AG10803 (cell line): ENCODE measurements at places on chromosomes 2 and 18.
A peak's percentile ranks its signal among the peaks of the same experiment; 100 is the strongest.

- no peak for DNase-seq
These were observed 15.9 kb downstream of the FN1 start for GRCh38 chr2:215419769-215420470.

GRCh38 chr2:233404222-233404621 is 49.9 kb downstream of the DGKD start:
- DNase-seq: no peak

- DNase-seq: no peak
These were observed 1112.3 kb upstream of the FANCL start for GRCh38 chr2:59353306-59353921.

DNA sequence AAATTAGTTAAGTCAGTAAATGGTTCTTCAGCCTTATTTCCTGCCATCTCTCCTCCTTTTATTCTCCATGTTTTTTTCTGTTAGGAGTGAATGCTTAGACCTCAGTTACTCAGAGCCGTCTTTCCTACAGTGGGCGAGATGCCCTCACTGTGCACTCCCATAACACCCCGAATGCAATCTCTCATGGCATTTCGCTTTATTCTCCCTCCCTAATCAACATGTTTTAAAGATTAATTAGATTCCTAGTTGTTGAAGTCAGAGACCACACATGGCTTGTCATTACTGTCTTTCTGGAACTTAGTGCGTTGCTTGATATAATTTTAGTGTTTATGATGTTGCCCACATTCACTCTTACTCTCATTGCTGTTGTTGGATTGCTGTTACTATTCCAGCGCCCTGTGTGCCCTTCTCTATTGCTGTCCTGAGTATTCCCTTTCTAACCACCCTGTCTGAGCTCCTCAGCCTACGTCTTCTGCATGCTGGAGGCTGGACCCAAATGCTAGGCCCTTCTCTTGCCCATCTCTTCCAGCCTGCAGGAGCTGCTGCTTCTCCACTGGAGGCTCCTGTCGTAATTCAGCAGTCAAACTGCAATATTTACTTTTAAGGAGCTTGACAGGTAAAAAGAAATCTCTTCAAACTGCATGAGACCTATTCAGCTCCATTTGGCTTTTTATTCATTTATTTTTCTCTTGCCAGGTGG is 99.3 kb downstream of the MAP2 start:
- no peak for DNase-seq

- DNase-seq: no peak
These were observed 20.4 kb downstream of the PLA2R1 start for GRCh38 chr2:160042054-160042453.

DNA sequence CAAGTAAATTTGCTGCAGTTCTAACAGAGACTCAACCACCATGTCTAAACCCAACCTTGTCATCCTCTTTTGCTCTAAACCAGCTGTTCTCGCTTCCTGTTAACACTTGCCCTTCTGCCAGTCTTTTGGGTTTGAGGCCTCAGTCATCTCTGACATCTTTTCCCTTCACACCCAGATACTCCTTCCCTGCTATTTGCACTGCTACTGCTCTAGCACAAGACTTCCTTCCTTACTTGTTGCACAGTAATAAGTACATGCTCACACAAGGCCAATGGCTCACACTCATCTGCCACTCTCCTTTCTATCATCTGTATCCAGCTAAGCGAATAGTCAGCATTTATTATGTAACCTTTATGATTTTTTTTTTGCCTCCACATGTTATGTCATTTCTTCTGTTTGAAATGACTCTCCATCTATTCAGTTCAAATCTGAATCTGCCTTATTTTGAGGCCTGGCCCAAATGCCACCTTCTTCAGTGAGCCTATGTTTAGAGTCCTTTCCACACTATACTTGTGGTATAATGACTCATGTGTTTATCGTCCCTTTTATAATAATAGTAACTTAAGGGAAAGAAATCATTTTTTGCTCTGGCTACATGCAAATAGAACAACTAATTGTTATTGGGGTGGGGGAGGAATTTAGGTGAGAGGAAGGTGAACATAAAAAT is 22.5 kb upstream of the CDKL4 start:
- peak; percentile 3 for DNase-seq

- DNase-seq: peak; percentile 16
These were observed 84.2 kb downstream of the TTC27 start for GRCh38 chr2:32711908-32712501.

GRCh38 chr2:175935289-175936181 is 66.5 kb downstream of the LNPK start:
- DNase-seq: no peak

DNA sequence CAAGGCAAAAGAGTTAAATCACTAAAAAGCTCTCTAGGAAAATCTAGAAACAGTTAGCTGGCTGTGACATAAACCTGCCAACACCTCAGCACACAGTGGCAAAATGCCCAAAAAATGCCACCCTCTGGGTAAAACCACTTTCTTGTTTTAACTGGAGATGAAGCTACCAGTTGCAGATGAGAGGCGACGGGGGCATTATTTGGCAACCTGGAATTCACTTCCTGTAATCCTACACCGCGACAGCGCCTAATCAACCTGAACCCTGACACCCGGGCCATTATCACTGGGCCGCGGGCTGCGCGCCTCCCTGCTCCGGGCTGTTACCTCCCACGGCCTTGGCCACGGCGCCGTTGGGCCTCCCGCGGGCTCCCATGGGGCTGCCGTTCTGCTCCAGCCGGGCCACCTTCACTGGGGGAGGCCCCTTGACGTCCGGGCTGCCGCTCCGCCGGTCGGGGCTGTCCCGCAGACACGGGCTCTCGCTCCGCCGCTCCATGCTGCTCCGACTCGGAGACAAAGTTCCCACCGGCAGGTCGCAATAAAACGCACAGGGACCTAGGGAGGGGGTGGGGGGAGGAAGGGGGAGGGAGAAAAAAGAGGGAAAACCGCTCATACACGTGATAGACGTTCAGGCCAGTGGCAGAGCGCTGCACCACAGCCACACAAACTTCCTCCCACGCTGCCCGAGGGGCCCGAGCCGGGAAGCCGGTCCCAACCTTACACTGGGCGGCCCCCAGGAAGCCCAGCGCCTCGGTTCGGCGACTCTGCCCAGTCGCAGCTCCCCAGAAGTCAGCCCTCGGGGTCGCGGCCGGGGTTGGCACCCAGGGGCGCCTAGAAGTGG is 2.0 kb downstream of the SATB2 start:
- DNase-seq: peak; percentile 36

DNA sequence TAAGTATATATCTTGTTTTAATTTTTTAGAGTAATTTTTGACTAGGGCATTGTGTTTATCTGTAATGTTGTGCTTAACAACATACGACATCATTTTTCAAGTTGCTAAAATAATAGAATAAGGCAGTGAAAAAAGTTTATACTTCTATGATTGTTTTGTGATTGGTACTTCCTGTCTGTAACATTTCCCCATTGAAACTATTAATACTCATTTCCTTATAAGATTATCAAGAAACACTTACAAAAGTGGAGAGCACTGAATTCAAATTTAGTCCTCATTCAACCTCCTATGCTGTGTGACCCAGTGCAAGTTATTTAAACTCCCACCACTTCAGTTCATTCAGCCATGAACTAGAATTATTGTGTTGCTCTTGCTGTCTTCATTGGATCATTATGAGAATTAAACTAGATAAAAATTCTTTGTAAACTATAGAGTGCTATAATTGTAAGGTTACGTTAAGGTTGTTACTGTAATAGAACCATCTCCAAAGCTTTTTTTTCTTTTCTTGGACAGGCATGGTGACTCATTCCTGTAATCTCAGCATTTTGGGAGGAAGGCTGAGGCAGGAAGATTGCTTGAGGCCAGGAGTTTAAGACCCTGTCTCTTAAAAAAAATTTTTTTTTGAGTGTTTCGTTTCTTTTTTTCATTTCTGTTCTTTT is 2.8 kb downstream of the ETAA1 start:
- DNase-seq: no peak

GRCh38 chr2:45962177-45962921 is 310.9 kb downstream of the PRKCE start:
- DNase-seq: peak; percentile 77

GRCh38 chr2:30266051-30266621 is 34.8 kb downstream of the LBH start:
- no peak for DNase-seq

DNA sequence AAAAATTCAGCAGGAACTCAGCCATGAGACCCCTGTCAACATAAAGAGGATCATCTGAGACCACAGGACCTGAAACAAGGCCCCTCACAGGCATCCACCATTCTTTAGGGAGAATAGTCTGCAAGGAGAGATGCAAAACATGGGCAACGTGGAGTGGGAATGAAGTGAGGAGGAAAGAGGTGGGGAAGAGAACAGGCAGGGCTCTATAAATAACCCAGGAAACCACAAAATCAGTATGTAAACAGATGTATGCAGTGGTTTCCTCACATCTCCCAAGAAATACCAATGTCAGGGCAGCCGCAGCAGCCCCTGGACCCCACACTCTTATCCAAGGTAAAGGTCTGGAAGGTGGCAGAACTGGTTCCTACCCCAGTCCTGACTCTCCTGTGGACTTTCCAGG is 168.5 kb downstream of the EN1 start:
- no peak for DNase-seq

DNA sequence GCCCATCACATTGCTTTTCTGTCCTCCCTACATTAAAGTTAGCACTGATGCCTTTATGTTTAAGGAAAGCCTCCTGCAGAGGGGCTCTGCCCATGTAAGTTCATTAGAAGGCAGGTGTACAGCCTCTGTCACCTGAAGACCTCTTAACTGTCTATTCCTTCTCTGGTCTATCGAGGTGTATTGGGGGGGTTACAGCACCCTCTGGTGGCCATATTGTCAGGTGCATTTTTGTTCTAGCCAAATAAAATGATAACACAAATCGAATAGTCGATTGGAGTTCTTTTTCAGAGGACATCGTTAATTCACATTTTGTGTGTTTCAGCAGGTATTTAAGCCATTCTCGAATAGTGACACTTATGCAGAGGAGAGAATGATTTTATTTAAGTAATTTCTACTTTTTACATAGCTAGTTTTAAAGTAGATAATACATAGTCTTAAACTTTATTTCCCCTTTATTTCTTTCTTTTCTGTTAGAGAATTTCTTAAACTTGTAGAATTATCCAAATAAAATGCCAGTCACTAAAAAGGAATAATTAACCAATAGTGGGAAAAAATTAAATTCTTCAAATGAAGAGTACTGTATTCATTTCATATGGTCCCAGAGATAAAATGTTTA is 136.8 kb downstream of the NEDD4L start:
- DNase-seq: peak; percentile 33

DNA sequence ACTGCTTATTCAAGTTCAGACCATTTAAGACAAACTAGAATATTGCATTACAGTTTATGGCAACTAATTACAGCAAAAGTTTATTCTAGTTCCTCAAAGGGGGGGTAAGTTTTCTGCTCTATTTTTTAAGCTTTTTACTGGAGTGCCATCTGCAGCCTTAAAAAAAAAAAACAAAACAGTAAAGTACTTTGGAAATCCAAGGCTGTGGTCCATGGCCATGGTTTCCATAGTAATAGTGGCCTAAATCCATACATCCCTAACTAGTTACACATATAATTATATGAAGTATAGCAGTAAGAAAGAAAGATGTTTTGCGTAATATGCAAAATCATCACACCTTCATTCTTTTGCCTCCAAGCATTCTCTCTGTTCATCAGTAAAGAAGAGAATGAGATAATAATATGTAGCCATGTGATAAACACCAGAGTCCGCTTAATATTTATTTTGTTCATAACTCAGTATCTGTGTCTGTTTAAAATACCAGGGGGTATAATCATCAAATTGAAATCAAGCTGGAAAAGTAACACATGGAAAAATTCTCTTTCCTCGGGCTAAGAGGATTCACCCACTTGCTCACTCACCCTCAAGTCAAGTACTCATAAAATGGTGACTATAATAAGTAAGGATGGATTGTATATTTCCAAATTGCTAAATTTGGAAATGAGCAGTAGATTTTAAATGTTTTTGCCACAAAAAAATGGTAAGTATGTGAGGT is 301.1 kb upstream of the RND3 start:
- peak; percentile 35 for DNase-seq

- DNase-seq: peak; percentile 38
These were observed 56.0 kb upstream of the RAB6C start for GRCh38 chr2:129923265-129924091.

- DNase-seq: no peak
These were observed 95.1 kb upstream of the SALL3 start for GRCh38 chr18:78884502-78884901.

- DNase-seq: no peak
These were observed 42.4 kb downstream of the TSHZ1 start for GRCh38 chr18:75253043-75253442.

- no peak for DNase-seq
These were observed 79.5 kb upstream of the KLF7 start for GRCh38 chr2:207244971-207245925.

DNA sequence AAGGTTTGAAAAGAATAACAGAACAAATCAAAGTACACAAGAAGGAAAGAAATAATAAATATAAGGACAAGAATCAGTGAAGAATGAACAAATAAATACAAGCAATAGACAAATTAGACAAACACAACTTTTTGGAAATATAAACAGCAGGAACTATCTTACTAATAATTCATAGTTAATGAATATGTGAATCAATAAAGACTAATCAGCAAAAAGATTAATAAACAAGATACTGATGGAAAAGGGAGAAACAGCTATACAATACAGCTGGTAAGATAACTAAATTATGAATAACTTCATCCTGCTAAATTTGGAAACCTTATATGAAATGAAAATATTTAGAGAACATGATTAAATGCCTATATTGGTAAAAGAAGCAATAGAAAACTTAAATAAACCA is 193.6 kb upstream of the SPRED2 start:
- no peak for DNase-seq

- no peak for DNase-seq
These were observed 678.0 kb upstream of the CDH2 start for GRCh38 chr18:28854964-28855363.

DNA sequence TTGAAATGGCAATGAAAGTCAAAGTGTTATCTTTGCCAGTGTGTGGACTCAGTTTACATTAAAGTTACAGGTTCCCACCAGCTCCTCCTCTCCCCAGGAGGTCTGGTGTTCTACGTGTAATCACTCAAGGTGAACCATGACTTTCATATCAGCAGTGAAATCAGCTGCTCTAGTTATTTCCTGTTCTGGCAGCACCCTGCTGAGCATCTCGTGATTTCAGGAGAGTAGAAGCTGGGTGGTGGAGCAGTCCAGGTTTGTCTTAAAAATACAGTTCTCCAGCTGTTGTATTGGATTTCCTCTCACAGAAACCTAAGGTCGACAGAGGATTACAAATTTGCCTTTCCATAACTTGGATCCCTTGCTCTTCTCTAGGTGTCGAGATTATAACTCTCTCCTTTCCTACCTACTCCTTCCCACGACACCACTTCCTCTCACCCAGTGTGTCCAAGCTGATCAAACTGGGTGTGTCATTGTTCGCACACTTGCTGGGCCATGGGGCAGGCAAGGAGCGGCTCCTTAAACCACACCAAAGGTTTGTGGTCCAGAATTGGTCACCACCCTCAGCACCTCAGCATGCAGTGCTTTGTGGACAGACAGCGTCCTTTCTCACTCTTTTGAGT is 13.0 kb upstream of the ARHGAP25 start:
- no peak for DNase-seq

- DNase-seq: no peak
These were observed 32.2 kb upstream of the ZFP36L2 start for GRCh38 chr2:43258547-43259156.
